ENCODE measurements at places on chromosomes 2 and 18.

GRCh38 chr2:212348501-212348900 is 190.1 kb downstream of the ERBB4 start:
- DNase-seq = no peak

GRCh38 chr18:45957100-45957499 is 10.0 kb downstream of the EPG5 start:
- DNase-seq = no peak

GRCh38 chr2:144111437-144111836 is 408.5 kb downstream of the ZEB2 start:
- DNase-seq = no peak

DNA sequence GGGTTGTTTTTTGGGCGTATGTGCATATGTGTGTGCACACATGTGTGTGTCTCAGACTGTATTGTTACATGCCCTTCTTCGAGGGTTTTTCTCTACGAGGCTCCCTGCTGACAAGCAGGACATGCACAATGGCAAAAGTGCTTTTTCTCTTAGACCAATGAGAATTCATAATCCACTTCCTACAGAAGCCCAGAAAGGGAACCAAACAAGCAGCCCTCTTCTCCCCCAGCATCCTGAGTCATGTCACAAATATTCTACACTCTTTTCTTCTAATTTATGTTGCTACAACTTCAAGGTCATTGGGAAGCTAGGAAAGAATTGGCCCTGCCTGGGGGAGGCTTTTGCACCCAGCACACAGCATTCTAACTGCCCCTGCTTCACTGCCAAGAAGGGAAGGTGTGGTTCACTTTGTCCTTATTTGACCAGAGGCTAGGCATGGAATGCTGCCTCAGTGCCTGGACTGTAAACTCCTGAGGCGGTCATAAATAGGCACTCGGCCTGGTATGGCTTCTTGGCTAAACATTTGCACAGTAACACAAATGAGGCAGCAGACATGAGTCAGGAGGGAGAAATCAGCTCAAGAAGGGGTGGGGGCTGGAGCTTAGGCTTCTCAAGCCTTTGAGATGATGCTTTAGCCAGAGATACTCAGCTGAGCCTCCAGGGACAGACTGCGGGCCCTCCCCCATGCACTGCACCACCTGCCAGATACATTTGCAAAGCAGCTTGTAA is 92.7 kb upstream of the KLF7 start:
- no peak for DNase-seq

- no peak for DNase-seq
Measured at GRCh38 chr2:217979151-217979811, 23.5 kb downstream of the TNS1 start.

GRCh38 chr2:65728477-65729180 is 296.2 kb upstream of the SPRED2 start:
- no peak for DNase-seq

DNA sequence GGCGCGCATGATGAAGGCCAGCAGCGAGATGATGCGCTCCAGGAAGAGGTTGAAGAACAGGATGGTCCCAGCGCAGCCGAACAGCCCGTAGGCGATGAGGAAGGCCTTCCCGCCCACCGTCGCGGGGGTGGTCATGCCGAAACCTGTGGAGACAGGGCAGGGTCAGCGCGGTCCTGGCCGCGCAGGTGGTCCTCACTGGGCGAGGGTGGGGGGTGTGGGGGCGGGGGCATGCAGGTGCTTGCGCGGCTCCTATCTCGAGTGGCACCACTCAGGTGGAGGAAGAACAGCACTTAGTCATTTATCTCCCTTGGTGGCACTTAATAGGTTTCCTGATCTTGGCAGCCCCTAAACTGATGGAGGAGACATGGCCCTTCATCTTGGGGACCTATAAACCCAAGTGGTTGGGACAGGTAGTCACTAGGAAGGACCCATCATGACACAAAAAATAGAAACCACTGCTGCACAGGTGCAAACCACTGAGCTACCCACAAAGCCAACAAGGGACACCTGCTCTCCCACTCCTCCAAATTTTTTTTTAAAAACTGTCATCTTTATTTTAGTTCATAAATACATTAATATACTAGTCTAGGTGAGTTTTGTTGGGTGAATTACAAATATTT is 118.8 kb downstream of the MSH2 start:
- DNase-seq = no peak

GRCh38 chr2:10149635-10150034 is 27.1 kb downstream of the RRM2 start:
- no peak for DNase-seq

DNA sequence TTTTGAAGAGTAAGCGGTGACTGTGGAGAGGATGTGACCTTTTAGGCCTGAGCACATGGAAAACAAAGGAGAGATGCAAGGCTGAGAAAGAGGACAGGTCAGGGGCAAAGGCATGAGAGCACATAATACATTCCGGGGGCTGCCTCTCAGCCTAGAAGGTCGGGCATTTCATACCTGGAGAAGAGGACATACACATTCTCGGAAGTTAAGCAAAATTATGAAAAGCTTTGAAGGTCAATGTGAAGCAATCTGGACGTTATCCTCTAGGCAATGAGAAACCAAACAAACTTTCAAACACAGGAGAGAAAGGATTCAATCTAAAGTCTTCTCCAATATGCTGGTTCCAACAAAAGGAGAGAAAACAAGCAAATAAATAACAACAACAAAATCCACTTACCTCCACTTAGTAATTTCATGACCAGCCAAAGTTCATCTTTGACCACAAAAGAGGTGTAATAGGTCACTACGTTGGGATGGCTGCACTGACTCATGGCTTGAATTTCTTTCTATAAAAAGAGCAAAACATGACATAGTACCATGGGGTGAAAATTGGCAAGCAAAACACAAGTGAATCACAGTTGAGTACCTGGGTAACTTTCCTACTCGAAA is 80.4 kb downstream of the STK39 start:
- DNase-seq = no peak

GRCh38 chr18:22773944-22774343 is 159.2 kb upstream of the RBBP8 start:
- DNase-seq = no peak
